ENCODE measurements at places on chromosomes 3 and 15. TPM values are rescaled to one million over a fixed set of nuclear protein-coding genes. Genes with fewer than 3 reads are reported as not detected.

GRCh38 chr15:31223478-31224350 lies 102.9 kb upstream of the KLF13 start:
- ATAC-seq, result peak; percentile 4

DNA sequence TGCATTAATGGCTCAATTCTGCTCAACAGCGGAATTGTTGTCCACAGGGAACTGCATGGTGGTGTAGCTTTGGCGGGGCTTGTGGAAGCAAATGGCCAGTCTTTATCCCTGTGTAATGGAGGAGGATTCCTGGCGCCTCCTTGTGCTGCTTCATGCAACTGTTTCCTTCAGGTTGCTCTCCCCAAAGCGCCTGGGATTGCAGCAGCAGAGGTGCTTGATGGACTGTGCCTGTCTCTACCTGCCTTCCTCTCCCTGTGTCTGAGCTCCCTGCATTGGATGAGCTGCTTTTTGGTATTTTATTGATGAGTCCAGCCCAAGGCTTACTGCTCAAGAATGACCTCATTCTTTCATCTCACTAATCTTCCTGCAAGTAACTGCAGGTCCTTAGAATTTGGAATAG lies 72.9 kb upstream of the NDN start:
- ATAC-seq, result peak; percentile 84

DNA sequence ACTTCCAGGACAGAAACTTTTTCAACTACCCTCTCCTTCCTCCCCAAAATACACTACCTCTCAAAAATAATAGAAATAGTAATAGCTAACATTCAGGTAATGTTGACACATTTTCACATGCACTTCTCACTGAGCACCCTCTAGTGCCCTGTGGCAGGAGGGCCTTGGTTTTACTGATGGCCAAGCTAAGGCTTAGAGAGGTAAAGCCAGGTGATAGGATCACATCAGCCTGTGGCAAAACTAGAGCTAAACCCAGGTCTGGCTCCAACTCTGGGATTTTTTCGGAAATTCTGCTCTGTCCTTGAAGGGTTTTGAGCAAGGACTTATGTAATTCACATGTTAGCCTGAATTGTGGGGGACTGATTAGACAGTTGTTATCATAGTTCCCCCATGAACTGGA lies 922 bp upstream of the TAMM41 start:
- ATAC-seq, result no peak

DNA sequence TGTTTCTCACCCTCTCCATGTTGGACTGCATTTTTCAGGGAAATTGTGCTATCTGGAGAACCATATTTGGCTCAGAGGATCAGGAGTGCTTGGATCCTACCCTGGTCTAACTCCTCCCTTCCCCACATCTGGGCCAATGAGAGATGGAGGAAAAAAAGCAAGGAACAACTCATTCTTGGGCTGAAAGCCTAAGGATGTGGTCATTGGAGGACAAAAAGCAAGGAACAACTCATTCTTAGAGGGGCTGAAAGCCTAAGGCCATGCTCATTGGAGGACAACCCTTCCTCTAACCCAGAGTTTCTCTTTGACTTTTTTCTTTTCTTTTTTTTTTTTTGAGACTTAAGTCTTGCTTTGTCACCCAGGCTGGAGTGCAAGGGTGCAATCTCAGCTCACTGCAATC lies 48.6 kb upstream of the CHRNB4 start:
- no peak for ATAC-seq

- peak; percentile 56 for ATAC-seq
Observed at GRCh38 chr3:124563376-124563775, 166.9 kb upstream of the UMPS start.

- no peak for ATAC-seq
Observed at GRCh38 chr15:49189631-49190030, 19.6 kb downstream of the GALK2 start.

DNA sequence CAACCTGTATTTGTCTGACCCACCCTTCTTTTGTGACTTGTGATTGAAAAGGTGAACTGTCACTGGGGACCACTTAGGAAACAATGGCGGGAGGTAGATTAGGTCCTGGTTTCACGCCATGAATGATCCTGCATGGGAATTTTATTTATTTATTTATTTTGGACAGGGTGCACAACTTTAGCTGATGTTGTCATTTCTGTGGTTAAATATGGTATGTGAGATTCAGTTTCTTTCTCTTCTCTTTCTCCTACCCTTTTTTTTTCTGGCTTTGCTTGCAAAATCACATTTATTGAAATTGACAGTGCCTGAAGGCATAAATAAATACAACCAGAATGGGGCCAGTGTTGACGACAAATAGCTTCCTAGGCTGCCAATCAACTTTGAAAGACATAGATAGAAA lies 18.0 kb upstream of the HTR3E start:
- ATAC-seq, result no peak

- ATAC-seq, result no peak
Observed at GRCh38 chr3:115666081-115666480, 42.8 kb downstream of the GAP43 start.

DNA sequence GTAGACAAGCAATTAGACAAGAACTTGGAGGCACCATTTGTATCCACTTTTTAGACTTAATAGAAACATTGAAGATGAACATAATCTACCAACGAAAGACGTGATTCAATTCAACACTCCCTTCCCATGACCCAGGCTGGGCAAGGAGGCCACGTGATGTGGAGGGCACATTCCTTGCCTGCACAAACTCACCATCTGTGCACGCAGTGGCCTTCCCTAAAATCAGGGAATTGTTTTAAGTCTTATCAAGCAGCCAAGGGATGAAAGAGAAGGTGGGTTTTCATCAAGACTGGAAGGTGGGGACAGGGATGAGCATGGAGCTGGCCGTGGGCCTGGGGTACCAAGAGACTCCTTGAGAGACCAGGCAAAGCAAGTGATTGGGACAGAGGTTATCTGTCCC lies 13.5 kb downstream of the STARD5 start:
- no peak for ATAC-seq

Gene CCDC33
- total RNA-seq, result 0.32 TPM

Gene KBTBD13
- total RNA-seq, result not detected

Gene SLC22A13
- 0.64 TPM for total RNA-seq
